ENCODE measurements at places on chromosomes 11 and 22.

DNA sequence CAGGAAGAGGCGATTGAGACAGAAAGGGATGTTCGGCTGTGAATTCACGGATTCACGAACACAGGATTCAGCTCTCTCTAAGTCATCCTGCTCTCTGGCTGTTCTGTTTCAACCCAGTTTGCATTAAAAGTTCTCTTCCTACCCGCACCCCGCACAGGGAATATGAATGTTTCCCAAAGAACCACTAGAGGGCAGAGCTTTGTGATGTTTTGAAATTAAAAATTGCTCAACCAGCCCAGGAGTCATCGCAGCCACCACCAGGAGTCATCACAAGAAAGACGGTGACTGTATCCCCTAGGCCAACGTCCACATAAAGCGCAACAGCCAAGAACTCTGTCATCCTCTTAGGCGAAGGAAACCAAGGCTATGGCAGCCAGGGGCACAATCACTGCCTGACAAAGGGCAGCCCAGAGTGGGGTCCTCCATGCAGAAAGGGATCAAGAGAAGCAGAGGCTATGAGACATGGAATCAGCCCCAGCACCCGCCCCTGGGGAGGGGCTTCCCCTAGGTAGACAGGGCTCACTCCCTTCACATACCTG is 122.4 kb downstream of the WT1 start:
- DNase-seq, result no peak

DNA sequence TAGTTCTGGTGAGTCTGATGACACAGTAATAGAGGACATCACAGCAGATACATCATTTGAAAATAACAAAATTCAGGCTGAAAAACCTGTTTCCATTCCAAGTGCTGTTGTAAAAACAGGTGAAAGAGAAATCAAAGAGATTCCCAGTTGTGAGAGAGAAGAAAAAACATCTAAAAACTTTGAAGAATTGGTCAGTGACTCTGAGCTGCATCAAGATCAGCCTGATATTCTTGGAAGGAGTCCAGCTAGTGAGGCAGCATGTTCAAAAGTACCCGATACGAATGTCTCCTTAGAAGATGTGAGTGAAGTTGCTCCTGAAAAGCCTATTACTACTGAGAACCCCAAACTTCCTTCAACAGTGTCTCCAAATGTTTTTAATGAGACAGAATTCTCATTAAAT is 38.7 kb downstream of the RTN3 start:
- no peak for DNase-seq

DNA sequence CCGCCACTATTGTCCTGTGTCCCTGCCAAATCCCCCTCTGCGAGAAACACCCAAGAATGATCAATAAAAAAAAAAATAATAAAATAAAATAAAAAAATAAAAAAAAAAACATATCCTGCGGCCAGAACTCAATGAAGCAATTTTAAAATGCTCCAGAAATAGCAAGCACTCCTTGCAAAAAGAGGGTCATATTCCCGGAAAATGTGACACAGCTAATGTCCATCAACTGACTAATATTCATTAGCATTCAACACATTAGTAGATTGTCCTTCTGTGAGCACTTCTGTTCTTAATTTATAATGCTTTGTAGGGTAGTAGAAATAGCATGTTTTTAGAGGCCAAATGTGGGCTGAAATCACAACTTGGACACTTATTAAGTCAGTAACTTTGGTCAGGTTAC is 252.3 kb upstream of the SESN3 start:
- no peak for DNase-seq

DNA sequence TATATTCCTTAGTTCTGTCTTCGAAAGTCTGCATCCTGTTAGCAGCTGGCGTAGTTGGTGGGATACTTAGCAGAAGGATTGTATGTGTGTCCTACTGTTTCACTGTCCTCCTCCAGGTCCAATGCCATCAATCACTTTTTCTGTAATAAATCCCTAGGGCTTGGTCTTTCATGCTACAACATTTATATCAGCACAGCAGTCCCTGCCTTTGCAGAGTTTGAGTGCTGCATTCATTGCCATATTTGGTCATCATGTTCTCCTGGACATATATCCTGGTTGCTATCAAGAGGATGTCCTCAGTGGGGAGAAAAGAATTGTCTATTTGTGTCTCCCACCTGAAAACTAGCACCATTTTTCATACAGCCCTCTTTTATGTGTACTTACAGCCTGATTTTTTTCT is 67.0 kb downstream of the OR5AK2 start:
- no peak for DNase-seq

- DNase-seq, result no peak
Measured at GRCh38 chr11:20016526-20016925, 143.7 kb downstream of the DBX1 start.

GRCh38 chr11:100932474-100933100 is 197.0 kb downstream of the PGR start:
- DNase-seq, result no peak

GRCh38 chr22:22462813-22463567 is 45.6 kb downstream of the ZNF280B start:
- no peak for DNase-seq

GRCh38 chr11:125662689-125663088 is 18.0 kb downstream of the ACRV1 start:
- DNase-seq, result no peak

DNA sequence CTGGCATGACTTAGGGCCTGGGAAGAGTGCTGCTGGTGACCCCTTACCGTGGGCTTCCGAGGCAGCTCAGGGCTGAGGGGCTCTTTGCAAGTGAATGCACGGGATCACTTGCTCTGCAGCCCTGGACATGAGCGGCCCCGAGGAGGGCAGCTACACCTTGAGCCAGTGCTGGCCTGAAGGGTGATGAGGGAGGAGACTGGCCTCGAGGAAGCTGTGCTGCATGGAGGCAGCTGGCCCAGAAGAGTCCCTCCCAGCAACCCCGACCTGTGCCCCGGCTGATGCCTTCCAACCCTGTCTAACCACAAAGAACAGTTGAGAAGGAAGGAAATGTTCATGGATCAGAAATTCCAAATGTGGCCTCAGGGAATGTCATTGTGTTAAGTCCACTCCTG is 45.2 kb downstream of the TBX1 start:
- DNase-seq, result no peak

GRCh38 chr11:6925636-6926207 is 504 bp upstream of the ZNF215 start:
- no peak for DNase-seq

- DNase-seq, result no peak
Measured at GRCh38 chr11:64501500-64502427, 89.3 kb upstream of the SLC22A12 start.

GRCh38 chr11:118876286-118876685 is 7.4 kb upstream of the CXCR5 start:
- DNase-seq, result no peak

- DNase-seq, result peak; percentile 32
Measured at GRCh38 chr11:96045622-96046456, 121.9 kb upstream of the MTMR2 start.

DNA sequence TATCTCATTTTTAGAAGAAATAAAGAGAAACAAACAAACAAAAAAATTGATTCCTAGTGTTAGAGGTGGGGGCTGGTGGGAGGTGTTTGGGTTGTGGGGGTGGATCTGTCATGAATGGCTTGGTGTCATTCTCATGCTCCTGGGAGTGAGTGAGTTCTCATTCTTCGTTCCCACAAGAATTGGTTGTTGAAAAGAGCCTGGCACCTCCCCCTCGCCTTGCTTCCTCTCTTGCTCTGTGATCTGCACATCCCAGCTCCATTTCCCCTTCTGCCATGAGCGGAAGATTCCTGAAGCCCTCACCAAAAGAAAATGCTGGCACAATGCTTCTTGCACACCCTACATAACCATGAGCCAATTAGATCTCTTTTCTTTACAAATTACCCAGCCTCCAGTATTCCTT is 277.8 kb downstream of the ST3GAL4 start:
- no peak for DNase-seq

DNA sequence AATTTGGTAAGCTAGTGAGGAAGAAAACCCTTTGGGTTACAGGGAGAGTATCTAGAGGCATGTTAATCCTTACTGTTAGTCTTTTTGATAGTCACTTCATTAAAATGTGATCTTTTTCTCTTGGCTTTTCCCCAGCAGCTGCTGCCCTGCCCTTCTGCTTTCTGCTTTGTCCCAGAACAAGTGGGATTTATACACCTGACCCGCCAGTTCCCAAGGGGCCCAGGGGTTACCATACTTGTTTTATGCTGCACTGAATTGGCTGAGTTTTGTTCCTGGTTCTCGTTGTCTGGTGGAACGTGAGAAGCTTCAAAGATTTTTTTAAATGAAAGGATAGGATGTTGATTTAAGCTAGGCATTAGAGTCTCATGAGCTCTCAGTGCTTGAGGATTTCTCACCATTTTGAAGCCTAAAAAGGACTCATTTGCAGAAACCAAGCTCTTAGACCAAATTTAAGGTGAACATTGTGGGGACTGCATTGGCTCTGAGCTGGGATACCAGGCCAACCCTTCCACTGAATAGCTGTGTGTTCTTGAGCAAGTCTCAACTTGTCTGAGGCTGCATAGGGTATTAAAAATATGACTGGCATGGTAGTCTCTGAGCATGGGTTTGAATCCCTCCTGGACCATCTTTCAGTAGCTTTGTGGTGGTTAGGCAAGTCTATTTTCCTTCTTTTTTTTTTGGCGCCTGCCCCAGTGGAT is 6.6 kb downstream of the LIMK2 start:
- peak; percentile 36 for DNase-seq

DNA sequence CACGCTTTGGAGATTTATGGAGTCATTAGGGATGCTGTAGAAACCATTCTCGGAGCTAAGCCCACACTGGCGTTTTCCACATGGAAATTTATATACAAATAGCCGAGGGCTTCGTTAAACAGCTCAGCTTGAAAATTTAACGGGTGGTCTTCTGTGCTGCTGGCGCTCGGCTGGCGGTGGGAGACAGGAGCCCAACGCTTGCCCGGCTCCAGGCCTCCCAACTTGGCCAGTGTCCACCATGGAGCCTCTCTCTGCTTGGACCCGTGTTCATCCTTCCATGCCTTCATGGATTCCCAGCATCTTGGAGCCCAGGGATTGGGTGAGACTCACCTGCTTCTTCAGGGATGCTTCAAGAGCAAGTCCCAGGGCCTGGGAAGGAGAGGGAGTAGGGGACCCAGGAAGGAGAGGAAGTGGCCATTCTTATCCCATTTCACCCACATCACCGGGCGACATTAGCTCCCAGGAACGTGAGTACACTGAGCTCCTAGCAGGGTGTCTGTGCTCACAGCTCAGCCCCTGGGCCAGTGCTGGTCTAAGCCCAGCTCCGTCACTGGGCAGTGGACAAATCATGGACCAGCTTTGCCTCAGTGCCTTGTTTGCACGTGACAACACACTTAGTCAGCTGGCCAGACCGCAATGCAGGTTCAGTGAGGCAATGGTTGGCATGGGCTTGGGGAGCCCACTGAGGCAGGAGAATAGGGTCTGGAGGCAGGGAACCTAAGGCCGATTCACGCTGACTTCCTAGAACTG is 944.3 kb downstream of the BRD1 start:
- DNase-seq, result no peak

DNA sequence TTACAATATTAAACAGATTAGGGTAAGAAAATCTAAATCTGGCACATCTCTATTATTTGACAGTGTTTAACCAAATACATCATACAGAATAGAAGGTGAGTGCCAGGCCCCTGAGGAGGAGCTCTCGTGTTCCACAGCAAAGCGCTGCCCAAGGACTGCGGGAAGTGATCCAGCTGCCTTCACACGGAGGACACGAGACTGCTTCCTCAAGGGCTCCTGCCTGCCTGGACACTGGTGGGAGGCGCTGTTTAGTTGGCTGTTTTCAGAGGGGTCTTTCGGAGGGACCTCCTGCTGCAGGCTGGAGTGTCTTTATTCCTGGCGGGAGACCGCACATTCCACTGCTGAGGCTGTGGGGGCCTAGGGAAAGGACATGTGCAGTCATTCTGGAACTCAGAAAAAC is 71.1 kb downstream of the NCAPD3 start:
- DNase-seq, result no peak

DNA sequence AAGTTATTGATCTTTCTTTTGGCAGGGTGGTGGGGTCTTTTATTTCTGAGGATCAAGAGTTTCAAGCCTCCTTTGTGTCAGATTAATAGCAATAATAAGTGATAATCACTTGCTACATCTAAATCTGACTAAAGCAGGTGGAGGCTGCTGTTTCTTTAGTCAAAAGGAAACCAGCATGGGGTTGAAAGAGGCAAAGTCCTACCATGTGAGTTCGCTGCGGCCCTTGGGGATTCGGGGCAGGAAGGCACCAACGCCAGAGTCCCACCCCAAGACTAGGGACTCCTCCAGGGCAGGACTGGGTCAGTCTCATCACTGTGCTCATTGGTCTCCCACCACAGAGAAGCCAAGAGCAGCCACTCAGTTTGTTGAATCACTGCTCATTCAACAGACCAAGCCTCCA is 73.0 kb downstream of the TENM4 start:
- no peak for DNase-seq

All from nephron progenitor cell (in vitro differentiated cells).